GM18507 (cell line): ENCODE measurements at places on chromosomes 7 and 10.

- no peak for DNase-seq
These were observed 26.1 kb downstream of the OGDHL start for GRCh38 chr10:49735848-49736563.

DNA sequence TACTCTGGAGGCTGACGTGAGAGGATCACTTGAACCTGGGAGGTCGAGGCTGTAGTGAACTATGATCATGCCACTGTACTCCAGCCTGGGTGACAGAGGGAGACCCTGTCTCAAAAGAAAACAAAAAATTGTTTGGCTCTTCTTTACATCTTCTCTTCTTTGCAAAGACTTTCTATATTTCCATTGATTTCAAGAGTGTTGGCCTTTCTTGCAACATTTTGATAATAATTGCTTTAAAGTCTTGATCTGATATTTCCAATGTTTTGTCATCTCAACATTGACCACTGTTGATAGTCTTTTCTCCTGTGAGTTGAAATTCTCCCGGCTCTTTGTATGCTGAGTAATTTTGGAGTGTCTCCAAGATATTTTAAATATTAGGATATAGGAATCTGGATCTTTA lies 17.8 kb upstream of the CLDN4 start:
- DNase-seq = no peak

- no peak for DNase-seq
These were observed 8.3 kb upstream of the GDF10 start for GRCh38 chr10:47291682-47292081.

- DNase-seq = no peak
These were observed 7.0 kb downstream of the AIMP2 start for GRCh38 chr7:6015917-6016652.

DNA sequence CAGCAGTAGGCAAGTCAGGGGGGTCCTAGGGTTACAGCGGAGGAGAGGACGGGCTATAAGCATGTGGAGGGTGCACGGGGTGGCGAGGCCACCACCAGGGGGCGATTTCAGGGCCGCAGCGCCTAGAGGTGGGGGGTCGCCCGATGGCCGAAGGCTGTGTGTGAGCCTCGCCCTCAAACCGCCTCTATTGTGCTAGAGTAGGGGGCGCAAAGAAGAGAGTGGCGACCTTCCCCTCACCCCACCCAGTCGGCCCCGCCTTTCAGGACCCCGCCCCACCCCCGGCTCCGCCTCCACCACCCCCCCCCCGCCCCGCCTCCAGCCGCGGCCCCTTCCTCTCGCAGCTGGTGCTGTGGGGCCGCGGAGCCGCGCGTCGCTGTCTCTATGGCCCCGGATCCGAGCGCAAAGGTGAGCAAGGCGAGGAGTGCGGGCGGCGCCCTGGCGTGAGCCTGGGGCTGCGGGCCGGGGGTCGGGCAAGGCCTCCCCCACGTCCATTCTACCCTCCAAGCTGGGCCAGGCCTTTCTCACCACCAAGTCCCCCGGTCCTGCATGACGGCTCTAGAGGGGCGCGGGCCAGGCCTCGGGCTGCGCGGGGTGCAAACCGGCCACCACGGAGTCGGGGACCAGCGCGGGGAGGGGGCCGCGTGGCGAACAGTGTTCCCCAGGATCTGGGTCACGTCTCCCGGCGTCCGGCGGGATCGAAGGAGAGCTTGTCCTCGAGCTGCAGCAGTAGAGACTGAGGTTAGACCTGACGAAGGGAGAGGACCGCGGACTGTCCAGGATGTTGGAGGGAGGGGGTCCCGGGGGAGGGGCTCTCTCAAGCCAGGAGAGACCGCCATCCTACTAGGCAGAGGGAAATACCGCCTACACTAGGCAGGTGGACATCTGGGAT lies at the start of gene SEMA4G:
TSS of gene SEMA4G (plus strand) at position 318 of the 889 bp plus-strand sequence. CDS start 3,409 bp downstream, outside the sequence.
- peak; percentile 32 for DNase-seq

DNA sequence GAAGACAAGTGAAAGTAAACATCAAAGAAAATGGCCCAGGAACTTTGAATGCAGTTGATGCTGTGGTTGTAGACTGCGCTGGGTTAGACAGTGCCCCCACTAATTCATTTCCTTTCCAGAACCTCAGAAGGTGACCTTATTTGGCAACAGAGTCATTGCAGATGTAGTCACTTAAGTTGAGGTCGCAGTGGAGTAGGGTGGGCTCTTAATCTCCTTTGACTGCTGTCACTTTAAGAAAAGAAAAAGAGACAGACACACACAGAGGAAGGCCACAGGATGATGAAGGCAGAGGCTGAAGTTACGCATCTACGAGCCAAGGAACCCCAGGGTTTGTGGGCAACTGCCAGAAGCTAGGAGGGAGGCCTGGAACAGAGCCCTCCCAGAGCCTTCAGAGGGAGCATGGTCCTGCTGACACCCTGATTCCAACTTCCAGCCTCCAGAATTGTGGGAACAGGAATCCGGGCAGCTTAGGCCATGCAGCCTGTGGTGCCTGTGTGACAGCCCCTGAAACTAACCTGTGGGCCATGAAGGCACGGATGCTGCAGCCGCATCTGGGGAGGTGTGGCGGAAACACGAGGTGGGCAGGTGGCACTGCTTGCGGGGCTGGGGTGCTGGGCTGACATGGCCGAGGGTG lies 107.6 kb downstream of the PRKAG2 start:
- no peak for DNase-seq

DNA sequence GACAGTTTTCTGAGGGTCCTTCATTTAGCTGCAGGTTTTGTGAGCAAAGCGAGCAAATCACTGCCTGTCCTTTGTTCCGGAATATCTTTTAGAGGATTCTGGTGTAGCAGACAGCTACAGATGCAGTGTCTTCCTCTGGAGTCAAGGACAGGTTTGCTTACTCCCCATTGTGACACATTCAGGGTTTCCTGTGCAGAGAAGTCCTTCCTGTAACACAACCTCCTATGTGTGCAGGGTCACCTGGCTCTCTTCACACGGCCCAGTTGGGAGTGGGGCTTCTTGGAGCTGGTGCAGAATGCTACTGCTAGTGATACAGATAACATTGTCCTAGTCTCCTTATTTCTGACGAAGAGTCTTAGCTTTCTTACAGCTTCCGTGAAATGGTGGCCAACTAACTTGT lies 47.9 kb downstream of the RBM33 start:
- no peak for DNase-seq

GRCh38 chr10:89670926-89671325 lies 25.9 kb upstream of the PANK1 start:
- DNase-seq = no peak

DNA sequence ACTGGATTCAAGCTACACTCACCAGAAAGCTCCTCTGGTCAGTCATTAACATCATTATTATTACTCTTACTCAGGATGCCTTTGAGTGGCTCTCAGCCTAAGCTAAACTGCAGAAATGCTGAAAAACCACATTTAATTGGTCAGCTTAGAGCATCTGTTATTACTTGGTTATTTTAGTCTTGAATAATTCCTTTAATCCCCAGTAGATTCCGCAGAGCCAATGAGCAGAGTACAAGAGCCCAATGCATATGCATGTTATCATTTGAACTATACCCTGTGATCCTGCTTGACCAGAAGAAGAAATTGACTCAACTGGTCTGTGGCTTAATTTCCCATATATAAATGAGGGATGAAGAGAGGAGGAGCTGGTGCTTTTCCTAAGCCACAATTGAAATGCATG lies 417.6 kb upstream of the C7orf33 start:
- no peak for DNase-seq

- no peak for DNase-seq
These were observed 60.8 kb upstream of the ELN start for GRCh38 chr7:73966941-73967831.

GRCh38 chr7:100093054-100093453 lies 4.3 kb downstream of the COPS6 start:
- DNase-seq = no peak

DNA sequence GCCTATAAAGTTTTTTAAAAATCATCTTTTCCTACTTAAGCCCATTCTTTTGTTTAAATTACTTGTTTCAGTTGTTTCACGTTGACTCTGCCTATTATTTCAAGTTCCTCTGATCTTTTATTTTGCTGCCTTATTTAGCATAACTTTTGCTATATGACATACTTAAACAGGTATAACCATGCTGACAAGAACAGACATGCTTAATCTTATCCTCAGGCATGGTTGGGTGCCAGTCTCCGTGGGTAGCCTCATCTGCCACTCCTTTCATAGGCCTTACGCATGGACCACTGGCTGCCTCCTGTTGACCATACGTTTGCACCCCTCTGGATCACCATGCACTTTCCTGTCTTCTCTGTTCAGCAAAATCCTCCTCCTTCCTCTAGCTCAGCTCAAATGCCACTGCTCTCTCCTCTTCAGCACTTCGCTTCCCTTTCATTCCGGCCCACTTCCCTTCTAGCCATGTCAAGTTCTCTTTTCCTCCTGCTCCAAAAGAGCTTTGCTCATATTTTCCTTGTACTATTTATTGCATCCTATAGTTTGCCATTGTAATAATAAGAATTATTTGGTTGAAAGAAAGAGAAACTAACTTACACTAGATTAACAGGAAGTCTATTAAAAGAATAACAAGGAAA lies 10.0 kb upstream of the TSPAN33 start:
- no peak for DNase-seq

GRCh38 chr10:75410132-75411005 lies 8.8 kb upstream of the ZNF503 start:
- DNase-seq = no peak

- DNase-seq = no peak
These were observed 1227.8 kb upstream of the SORCS1 start for GRCh38 chr10:108392286-108392685.

GRCh38 chr10:93313798-93314197 lies 168.3 kb downstream of the MYOF start:
- DNase-seq = no peak

DNA sequence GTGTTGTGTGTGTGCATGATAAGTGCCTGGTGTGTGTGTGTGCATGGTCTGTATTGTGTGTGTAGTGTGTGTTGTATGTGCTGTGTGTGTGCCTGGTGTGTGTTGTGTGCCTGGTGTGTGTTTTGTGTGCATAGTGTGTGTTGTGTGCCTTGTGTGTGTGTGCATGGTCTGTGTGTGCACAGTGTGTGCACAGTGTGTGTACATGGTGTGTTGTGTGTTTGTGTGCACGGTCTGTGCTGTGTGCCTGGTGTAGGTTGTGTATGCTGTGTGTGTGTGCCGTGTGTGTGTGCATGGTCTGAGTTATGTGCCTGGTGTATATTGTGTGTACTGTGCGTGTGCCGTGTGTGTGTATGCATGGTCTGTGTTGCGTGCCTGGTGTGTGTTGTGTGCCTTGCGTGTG lies 403.0 kb upstream of the RNF32 start:
- DNase-seq = no peak

DNA sequence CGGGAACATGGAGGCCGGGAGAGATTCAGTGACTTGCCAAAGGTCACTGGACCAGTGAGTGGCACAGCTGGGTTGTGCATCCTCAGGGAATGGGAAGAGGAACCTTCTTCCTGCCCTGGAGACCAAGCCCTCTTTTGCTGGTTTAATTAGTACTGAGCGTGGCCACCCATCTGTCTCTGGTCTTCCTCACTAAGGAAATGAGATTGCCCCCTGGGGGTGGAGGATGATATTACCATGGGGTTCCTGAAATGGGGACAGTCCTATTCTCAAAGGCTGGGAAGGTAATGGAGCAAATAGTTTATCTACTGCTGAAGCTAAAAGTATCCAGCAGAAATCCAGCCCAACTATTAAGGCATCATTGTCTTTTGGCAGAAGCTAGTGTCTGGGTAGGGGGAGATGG lies 98.6 kb upstream of the FGFR2 start:
- no peak for DNase-seq

- no peak for DNase-seq
These were observed 9.1 kb upstream of the JAKMIP3 start for GRCh38 chr10:132056663-132057062.

DNA sequence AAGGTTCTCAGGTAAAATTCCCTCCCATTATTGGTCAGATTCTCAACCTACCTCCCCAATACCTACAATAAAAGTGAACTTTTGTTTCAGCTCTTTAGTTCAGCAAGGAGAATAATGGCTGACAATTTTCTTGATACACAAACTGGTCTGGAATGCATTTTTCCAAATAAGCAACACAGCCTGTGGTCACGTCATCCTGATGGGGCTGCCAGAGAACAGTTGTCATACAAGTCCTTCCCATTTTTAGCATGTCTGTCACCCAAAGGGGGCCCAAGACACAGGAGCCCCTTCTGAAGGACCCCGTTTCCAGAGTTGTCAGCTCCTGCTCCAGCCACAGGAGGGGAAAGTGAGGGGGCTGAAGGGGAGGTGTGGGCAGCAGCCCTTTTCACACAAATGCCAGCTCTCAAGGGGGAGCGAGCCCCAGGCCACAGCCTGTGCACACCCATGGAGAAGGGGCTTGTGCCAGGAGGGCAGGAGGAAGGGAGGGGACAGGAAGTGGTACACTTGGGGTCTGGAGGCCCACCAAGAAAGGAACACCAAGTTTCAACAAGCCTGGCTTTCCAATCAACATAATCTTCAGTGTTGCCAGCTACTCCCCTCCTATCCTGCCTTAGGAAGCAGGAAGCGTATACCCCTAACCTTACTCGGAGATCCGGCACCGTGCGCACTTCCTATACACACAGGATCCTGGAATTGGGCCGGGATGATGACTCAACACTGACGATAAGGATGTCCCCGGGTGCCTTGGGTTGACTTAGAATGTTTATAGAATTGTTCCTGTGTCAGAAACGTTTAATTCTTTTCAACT lies 43.4 kb upstream of the PDLIM1 start:
- DNase-seq = no peak

GRCh38 chr7:114084472-114085312 lies 165.9 kb upstream of the PPP1R3A start:
- no peak for DNase-seq

GRCh38 chr7:148042935-148043631 lies 547.5 kb upstream of the C7orf33 start:
- DNase-seq = no peak

GRCh38 chr7:107914831-107915230 lies 23.8 kb downstream of the DLD start:
- no peak for DNase-seq

DNA sequence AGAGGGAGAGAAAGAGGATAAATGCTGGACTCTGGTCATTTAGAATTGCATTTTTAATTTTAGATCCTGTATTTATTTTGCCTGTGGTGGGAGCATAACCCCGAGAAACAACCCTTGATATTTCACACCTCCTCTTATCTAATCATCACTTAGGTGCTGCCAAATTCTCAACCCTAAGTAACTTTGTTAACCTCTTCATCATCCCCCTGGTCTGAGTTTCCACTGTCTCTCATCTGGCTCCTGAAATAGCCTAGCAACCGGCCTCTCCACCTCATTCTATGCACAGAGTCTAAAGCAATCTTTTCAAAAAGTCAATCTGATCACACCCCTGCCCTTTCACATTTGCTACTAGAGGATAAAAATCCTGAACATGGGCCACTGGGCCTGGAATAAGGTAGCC lies 118.5 kb upstream of the C1QL3 start:
- DNase-seq = no peak

GRCh38 chr10:100807241-100807951 lies 62.0 kb downstream of the PAX2 start:
- no peak for DNase-seq

- DNase-seq = no peak
These were observed 29.0 kb upstream of the EBLN1 start for GRCh38 chr10:22246680-22247391.
